ENCODE measurements at places on chromosomes 11 and 22. TPM values are rescaled to one million over a fixed set of nuclear protein-coding genes. Genes with fewer than 3 reads are reported as not detected.

The QSER1 gene
- 26.9 TPM for total RNA-seq

DNA sequence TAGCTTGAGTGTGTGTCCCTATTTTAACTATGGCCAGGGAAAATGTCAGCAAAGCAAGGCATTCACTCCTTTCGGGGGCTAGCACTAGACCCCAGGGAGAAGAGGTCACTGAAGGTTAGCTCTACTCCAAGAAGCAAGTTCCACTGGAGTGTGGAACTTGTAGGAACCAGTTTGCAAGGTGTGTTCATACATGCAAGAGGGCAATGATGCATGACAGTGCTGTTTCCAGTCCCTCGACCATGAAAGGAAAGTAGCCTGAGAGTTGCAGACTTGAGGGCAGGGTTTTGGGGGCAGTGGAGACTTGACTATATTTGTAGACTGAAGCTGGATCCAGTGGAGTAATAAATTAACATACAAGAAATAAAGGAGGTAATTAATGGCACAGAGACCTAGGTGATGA, 21.6 kb upstream of the SLC36A4 start:
- DNase-seq, result no peak

The MS4A7 gene
- 39.8 TPM for total RNA-seq

DNA sequence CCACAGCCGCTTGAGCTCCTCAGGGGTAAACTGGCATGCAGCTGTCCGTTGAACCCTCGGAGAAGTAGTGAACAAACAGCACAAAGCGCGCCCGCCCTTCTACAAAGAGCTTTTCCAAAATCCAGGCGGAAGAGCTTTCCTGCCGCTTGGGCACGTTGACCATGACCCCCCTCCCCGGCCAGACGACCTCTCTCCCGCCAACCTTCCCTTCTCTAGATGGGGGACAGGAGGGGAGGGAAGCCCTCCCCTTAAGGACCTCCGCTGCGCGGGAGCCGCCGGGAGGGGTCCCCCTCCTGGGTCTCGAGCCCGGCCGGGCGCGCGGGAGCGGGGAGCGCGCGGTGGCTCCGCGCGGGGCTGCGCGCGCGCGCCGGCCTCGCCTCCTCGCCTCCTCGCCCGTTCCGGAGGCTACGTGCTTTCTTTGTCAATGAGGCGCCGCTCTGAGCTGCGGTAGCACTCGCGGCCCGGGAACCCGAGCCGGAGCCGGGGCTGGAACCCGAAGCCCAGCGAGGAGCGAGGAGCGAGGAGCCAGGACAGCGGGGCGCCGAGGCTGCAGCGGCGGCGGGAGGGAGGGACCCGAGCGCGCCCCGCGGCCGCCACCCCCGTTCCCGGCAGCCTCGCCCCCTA, 118.6 kb downstream of the HIPK3 start:
- DNase-seq, result no peak

The FBXO3 gene
- total RNA-seq, result 42.1 TPM

All from mucosa of gallbladder (tissue), 1 donor.